ENCODE measurements at places on chromosomes 3 and 15.

GRCh38 chr15:78177447-78177873 lies 28.3 kb downstream of the IDH3A start:
- DNase-seq = no peak

GRCh38 chr3:151660885-151661284 lies 72.8 kb upstream of the AADACL2 start:
- DNase-seq = no peak

DNA sequence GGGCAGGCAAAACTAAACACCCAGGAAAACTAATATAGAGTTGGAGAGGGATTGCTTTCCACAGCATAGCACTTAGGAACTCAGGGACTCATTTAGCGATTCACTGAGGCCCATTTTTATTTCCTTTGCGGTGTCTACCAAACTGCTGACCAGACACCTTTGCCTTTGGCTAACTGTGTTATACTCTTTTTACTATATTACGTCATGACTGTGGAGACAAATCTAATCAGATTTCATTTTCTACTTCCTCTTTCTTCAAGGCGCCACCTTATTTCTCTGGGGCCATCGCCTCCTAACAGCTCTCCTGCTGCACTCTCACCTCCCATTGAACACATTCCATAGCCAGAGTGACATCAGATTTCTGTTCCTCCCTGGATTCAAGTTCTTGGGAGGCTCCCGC lies 215.7 kb upstream of the WNT5A start:
- DNase-seq = no peak

DNA sequence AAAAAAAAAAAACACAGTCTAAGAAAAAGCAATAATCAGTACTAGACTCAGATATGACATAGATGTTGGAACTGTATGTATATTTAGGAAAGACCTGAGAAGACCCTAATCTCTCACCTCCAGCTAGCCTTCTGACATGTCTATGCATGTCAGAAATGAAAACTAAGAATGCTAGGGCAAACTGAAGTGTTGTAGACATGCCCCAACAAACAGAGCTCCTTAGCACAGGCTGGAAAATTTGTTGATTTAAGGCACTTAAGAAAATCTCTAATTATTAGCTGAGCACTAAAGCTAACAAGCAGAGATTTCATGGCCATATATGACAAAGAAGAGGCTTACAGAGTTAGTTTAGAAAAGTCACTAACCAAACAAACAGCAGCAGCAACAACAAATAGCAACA lies 45.5 kb upstream of the PRSS50 start:
- DNase-seq = no peak
